ENCODE measurements at places on chromosomes 6 and 20. TPM values are rescaled to one million over a fixed set of nuclear protein-coding genes. Genes with fewer than 3 reads are reported as not detected.

The NANP gene
- 3.7 TPM for total RNA-seq

The MAP7 gene
- total RNA-seq: 9.3 TPM

The MYBL2 gene
- 1.7 TPM for total RNA-seq

The C6orf15 gene
- not detected for total RNA-seq

The RNF144B gene
- total RNA-seq: 6.9 TPM

The LY6G6F gene
- not detected for total RNA-seq

The TRIM15 gene
- total RNA-seq: not detected

The GSTA2 gene
- total RNA-seq: not detected

The RMND1 gene
- total RNA-seq: 15.7 TPM

The FAM209A gene
- total RNA-seq: not detected

The MDFI gene
- 37.3 TPM for total RNA-seq

The NFATC2 gene
- 7.4 TPM for total RNA-seq

The LHFPL5 gene
- total RNA-seq: not detected

Measured in vagina (tissue), 2 donors.